ENCODE measurements at places on chromosomes 4 and X.
A peak's percentile ranks its signal among the peaks of the same experiment; 100 is the strongest.

GRCh38 chr4:127162741-127163140 is 470.0 kb upstream of the INTU start:
- no peak for DNase-seq

DNA sequence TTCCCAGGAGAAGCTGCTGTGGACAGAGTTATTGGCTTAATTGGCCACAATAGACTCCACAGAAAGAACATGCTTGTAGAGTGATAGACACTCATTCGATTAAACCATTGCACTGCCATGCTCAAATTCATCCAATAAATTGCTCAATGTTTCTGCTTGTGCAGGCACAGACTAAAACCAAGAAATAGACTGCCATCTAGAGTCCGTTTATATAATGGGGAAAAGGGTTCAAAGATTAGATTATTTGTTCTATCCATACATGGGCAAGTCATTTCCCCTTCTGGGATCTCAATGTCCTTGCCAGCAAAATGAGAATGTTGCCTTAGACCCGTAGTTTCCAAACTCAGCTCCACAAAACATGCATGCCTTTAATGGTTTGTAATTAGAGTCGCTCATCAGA is 8.7 kb downstream of the SMIM10 start:
- DNase-seq = no peak

- no peak for DNase-seq
Measured at GRCh38 chrX:53280331-53281320, 758 bp downstream of the IQSEC2 start.

DNA sequence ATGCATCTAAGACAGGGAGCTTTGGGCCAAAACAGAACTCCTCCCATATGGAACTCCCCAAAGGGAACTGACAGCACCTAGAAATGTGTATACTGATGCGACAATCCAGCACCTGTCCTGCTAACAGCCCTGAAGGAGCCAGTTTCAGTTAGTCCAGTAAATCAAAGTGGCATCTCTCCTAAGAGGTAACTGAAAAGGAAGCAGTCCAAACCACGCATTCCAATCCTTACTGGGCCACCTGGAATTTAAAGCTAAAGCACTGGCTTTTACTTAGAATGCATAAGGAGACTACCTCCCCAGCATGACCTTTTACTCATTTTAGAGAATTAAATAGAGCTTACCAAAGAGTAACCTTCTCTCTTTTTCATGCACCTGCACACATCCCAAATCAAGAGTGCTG is 586.8 kb upstream of the PITX2 start:
- DNase-seq = no peak

DNA sequence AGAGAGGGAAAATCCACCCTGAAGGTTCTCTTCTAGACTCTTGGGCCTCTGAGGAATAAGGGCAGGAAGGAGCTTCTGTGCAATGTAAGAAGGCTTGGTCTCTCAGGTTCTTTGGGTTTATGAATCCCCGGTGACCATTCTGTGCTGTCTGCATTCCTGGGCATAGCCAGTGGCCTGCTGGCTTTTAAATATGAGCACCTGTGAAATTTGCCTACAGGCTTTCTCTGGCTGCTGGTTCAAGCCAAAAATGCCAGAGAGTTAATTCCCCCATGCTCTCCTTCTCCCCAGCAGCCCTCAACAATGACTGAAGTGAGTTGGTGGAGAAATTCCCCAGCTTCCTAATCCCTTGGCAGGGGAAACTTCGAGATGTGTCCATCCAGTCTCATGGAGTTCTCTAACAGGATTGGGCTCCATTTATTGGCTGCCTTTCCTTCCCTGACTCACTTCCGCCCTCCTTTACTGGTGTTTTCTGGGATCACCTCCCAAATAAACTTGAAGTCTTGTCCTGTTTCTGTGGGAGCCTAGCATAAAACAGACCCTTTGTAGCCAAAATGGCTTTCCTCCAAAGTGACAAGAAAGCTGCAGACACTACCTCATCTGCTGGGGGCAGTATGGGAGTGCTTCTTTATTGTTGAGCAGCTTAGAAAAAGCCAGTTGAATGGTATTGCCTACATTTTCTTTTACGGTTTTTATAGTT is 179.4 kb upstream of the CASK start:
- DNase-seq = no peak

- DNase-seq = peak; percentile 21
Measured at GRCh38 chrX:85084770-85085393, 81.2 kb downstream of the APOOL start.

DNA sequence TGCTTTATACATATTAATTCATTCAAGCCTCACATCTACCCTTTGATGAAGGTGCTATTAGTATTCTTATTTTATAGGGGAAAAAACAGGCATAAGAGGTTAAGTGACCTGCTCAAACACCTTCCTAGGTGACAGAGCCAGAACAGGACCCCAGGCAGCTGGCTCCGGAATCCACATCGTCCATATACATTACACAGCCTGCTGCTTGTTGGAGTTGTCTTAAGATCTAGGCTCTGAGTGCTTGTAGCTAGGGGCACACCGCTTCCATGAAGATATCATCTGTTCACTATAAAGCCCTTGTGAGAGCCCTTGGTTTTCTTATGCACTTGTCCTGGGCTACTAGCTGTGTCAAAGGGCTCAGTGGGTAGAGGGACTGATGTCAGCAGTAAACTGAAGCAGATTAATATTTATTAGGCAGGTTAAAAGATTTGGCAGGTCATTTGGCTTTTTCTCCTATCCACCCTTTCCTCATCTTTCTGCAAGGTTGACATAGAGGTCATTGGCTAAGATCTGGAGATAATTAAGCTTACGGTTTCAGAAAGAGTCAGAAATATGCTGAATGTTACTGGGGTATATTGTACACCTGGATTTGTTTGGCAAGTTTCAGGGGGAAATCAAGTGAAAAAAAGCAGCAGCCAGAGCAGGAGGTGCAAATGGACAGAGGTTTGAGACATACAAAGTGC is 195.4 kb downstream of the SOWAHB start:
- DNase-seq = no peak

DNA sequence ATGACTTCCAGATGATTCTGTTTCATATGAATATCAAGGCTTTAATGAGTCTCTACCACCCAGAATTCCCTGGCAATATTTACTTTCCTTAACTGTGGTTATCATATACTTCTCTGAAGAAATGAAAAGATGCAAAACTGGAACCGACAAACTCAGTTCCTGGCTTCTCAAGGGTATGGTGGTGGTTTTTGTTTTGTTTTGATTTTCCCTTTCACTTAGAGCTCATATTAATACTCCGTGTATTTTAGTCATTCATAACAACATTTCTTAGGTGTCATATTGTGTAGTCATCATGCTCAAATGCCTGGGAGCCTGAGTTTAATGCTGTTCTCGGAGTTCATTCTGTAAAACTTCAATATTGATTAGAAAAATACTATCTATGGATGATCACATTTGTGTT is 665 bp downstream of the TRPC5OS start:
- no peak for DNase-seq

- DNase-seq = no peak
Measured at GRCh38 chr4:1449833-1450741, 43.8 kb upstream of the NKX1-1 start.

DNA sequence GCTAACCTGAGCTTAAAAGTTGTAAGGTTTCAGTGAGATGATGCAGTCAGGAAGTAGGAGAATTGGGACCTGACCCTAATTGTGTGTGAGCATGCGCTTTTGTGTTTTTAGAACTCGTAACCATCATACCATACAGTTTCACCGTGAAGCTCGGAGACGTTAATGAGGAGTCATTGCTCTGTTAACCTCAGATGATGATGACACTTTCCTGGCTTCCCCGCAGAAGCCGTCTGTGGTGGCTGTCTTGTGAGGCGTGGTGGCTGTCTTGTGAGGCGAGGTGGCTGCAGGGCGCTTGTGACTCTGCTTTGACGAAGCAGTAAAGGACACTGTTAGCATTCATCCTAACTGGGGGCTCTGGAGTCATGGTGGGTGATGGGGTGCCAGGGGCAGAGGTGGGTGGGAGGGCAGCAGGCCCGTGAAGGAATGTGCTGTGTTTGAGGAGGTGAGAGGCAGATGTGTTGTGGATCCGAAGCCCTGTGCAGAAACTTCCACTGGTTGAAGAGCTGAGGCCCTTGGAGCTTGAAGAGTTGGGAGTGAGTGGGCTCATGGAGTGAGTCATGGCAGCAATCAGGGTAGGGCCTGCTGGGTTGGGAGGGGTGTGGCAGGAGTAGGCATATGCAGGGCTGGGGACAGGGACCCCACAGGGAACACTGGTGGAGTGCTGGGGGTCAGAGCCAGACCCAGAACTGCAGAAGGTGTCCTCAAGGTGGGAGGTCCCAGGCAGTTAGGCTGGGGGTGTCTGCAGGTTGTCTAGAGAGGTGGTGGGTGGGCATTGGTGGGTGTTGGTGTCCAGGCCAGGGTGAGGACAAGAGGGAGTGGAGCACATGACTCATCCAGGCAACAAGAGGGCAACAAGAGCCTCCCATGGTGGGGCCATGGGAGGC is 57.4 kb downstream of the NSD2 start:
- no peak for DNase-seq

DNA sequence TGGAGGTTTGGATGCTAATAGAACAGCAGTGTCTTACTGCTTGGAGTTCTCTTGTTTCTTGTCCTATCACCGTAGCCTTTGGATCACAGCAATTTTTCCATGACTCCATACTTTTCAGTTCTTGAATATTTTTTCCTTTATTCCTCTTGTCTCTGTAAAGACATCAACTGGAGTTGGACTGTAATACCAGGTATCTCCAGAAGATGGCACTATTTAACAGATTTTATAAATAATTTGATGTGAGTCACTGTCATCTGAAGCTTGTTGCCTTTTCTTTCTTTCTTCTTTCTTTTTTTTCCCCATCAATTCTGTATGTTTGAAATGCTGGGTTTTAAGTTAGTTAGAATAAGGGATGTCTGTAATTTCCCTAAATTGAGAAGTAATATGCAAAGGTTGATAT is 24.1 kb downstream of the HPRT1 start:
- DNase-seq = no peak

- DNase-seq = no peak
Measured at GRCh38 chr4:7433376-7434140, 1.2 kb downstream of the PSAPL1 start.

DNA sequence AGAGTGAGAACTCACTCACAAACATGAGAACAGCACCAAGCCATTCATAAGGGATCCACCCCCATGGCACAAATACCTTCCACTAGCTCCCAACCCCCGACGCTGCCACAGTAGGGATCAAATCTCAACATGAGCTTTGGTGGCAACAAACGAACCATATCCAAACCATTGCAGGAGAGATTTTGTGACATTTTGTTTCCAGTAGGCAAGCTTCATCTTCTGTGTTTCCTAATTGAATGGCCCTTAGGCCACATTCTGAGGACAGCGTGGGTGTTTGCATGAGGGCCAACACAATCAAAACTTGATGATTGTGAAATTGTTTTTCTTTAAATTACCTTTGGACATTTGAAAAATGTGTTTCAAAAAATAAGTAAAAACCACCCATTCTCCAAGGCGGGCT is 102.6 kb upstream of the LNX1 start:
- no peak for DNase-seq
